A549 treated with Hydrocortisone at 1 μM for 4 hours (cell line): ENCODE measurements at places on chromosomes 16 and 17. TPM values are rescaled to one million over a fixed set of nuclear protein-coding genes. Genes with fewer than 3 reads are reported as not detected.

The SPECC1 gene
- 43.8 to 60.1 TPM (median 46.2 TPM) in 5 replicates for total RNA-seq

The ABCA6 gene
- total RNA-seq: 0.03 to 0.16 TPM in 2 of 5 replicates, not detected in the others

The TM4SF5 gene
- total RNA-seq: 0.21 to 1.0 TPM (median 0.47 TPM) in 5 replicates

The YBX2 gene
- 0.43 to 0.55 TPM (median 0.44 TPM) in 5 replicates for total RNA-seq

The PPL gene
- 4.0 to 5.6 TPM (median 4.9 TPM) in 5 replicates for total RNA-seq

The TBC1D3K gene
- total RNA-seq: not detected in 5 replicates

The KLHL10 gene
- 0.05 to 0.25 TPM (median 0.10 TPM) in 3 of 5 replicates, not detected in the others for total RNA-seq

The HBA1 gene
- 1.2 to 2.3 TPM (median 1.8 TPM) in 5 replicates for total RNA-seq

The CCDC144A gene
- total RNA-seq: 0.69 to 1.4 TPM (median 1.2 TPM) in 5 replicates

The LGALS9B gene
- total RNA-seq: not detected in 5 replicates

The ATP1B2 gene
- total RNA-seq: 0.15 to 0.37 TPM (median 0.27 TPM) in 5 replicates

The VMO1 gene
- total RNA-seq: 0.41 to 1.1 TPM (median 0.74 TPM) in 5 replicates
